ENCODE measurements at places on chromosomes 6 and 20.

DNA sequence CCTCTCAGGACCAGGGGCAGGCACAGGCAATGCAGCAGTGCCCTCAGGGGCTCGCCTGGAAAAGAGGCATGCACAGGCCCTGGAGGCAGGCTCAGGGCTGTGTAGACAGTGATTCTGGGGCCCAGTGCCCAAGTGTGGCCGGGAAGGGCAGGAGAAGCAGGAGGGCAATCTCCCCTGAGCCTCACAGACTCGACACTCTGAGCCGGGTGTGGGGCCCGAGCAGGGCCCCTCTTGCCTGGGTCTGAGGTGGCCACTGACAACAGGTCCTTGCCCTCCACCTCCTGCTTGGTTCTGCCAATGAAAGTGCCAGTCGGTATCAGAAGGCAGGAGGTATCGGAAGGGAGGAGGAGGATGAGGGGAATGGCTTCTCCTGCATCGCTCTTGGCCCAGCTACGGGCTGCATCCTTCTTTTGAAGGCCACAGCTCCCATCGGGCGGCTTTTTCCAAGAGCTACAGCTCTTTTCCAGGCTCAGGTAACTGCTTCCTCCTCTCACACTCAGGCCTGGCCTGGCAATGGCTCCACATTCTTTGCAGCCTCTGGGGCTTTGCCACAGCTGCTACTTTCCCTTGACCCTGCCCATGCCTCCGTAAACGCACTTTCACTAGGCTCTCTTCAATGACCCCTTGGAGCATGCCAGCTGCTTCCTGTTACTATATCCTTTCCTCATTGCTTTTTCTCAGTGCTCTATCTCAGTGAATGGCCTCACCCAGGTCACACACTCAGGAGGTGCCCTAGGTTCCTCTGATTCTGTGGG lies 24.5 kb downstream of the GABRR2 start:
- no peak for DNase-seq

GRCh38 chr6:160194808-160195207 lies 63.8 kb downstream of the SLC22A2 start:
- DNase-seq, result no peak

DNA sequence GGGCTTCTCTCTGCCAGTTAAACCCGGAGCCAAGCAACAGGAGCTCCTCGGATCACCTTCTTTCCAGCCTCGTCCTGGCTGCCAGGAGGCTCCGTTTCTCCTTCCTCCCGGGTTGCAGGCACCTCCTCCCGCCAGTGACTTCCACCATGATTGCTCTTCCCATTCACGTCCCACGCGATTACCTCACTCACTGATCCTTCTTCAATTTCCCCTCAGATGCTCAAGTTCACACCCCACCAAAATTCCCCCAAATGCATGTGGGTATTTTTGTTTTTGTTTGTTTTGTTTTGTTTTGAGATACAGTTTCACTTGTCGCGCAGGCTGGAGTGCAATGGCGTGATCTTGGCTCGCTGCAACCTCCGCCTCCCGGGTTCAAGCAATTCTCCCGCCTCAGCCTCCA lies 25.1 kb downstream of the KCNQ2 start:
- no peak for DNase-seq

DNA sequence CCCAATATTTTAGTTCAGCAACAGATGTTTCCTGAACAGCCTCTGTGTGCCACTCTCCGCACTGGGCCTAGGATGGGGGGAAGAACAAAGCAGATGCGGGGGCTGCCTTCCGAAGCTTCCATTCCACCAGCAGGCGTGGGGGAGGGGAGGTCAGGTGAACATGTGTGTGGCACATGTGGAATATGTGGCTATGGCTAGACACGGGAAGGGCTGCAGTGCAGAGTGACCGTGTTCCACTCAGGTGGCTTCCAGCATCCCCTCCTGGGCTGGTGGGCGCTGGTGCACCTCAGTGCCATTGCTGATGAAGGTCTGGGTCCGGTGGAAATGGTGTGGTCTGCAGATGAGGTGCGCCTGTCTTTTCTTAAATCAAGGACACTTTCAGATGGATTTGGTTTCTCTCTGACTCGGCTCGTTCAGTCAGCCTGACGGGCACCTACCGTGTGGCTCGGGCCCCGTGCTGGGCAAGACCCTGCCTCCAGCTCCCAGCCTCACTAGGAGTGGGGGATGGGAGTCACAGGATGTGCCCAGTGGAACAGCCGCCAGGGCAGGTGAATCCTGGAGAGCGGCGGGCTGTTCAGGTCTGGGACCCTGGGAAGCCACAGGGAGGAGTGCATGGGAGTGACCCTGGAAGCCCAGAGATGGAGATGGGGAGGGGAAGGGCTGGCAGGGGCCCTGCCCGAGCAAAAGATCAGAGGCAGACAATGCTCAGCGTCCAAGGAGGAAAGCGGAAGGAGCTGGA lies 111.0 kb downstream of the SYCP2 start:
- DNase-seq, result no peak

GRCh38 chr20:45985573-45985972 lies 13.6 kb upstream of the ZNF335 start:
- no peak for DNase-seq

GRCh38 chr20:36666181-36666740 lies 20.3 kb upstream of the SLA2 start:
- DNase-seq, result no peak

DNA sequence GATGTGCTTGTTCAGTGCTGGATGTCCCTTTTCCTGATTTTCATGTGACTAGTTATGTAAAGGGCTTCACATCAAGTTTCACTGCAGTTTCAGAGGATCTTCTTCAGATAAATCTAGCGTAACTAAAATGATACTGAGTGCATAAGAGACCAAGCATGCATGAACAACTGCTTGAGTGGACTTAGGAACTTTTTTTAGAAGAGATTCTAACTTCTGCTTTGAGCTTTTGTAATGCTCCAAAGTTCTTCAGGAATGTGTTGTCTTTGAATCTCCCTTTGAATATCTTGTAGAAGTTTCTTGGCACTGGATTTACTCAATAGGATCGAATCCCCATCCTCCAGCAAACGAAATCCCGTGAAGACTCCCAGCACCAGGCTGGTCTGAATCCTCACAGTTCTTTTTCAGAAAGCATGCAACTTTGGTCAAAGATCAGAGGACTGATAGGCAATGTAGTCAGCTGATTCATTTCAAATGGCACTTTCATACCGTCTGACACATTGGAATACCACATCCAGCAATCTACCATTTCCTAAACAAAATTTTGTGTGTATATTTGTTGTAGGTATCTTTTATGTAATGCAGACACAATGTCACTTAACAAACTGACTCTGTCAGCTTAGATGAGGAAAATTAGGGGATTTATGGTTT lies 33.2 kb downstream of the ENPP1 start:
- DNase-seq, result no peak

DNA sequence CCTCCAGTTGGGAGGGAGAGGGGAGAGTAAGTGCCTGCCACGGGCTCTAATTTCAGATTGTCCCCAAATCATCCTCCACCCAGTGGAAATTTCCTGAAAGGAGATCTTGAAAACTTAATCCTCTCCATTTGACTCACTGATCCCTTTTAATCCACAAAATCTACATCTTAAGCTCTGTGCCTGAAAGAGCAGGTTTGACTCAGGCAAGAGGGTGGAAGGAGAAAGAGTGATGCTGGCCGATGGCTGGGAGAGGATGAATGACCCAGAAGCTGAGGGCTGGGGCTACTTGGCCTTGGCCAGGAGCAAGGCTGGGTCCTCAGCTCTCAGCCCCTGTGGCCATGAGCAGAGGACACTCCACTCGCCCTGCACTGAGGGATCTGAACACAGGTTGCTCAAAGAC lies 8.1 kb downstream of the BPIFA2 start:
- no peak for DNase-seq

DNA sequence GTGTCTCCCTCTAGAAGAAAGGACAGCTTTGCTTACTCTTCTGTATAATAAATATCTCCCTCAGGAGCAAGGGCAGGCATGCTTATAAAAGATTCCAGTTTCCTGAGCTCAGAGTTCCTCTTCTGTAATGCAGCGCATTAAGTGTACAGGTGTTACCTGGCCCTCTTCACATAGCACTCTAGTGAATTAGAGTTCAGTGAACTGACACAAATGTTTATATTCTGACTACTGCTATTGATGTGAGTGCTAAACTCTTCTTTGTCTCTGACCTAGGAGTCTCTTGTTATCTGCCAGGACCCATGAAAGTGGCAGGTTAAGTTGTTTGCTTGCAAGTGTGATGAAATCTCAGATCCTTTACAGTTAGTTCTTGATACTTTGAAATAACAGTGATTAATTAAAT lies 33.5 kb downstream of the CYB5R4 start:
- no peak for DNase-seq

GRCh38 chr20:32112841-32113240 lies 3.3 kb downstream of the TM9SF4 start:
- no peak for DNase-seq

GRCh38 chr6:46509063-46509462 lies 17.8 kb upstream of the RCAN2 start:
- DNase-seq, result no peak

- DNase-seq, result no peak
These were observed 21.3 kb downstream of the LAMA5 start for GRCh38 chr20:62345681-62346370.

DNA sequence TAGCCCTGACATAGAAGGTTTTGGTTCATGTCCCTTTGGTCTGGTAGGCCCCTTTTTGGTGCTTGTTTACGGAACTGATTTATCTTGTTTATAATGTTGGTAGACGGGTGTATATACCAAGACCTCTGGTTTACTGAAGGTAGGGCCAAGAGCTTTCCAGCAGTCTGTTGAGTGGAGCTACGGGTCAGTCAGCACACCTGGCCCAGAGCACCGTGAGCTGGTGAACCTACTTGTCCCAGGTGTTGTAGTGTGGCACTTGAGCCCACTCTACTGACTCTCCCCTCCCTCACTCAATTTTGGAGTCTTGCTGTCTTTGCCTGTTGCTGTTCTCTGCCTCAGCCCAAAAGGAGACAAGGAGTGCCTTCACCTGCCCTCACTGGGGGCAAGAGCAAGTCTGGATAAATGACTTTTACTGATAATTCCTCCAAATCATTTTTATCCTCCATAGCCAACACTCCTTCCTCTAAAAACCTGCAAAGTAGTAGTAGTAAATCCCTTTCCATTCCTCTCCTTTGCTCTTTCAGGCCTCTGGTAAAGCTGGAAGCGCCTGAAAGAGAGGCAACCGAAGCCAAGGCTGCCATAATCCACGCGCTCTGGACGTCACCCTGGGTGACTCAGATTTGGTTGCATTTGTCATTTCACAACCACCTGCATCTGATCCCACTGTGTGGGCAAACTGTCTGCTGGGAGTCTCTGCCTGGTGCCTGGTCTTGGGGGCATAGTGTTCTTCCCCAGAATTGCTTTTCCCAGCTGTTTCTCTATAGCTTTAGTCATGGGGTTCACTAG lies 22.2 kb downstream of the RREB1 start:
- no peak for DNase-seq

Data from right renal pelvis (tissue), 4 donors.